Heart right ventricle (tissue), 16 donors: ENCODE measurements at places on chromosomes 11 and 22. TPM values are rescaled to one million over a fixed set of nuclear protein-coding genes. Genes with fewer than 3 reads are reported as not detected.

The TENM4 gene
- polyA plus RNA-seq = 0.10 TPM

The GPR83 gene
- 0.15 TPM for polyA plus RNA-seq

The SMTNL1 gene
- polyA plus RNA-seq = not detected

The PVALB gene
- not detected for polyA plus RNA-seq

The OR5M10 gene
- polyA plus RNA-seq = not detected

The KIRREL3 gene
- 0.20 TPM for polyA plus RNA-seq

The LUZP2 gene
- not detected for polyA plus RNA-seq

The LRRC75B gene
- 3.9 TPM for polyA plus RNA-seq
